ENCODE measurements at places on chromosomes 4 and X.

- DNase-seq = no peak
Measured at GRCh38 chr4:145083891-145084605, 13.9 kb downstream of the ANAPC10 start.

GRCh38 chrX:133676344-133677122, 261.2 kb upstream of the GPC4 start:
- DNase-seq = no peak

GRCh38 chrX:51894697-51895336, 1.4 kb downstream of the MAGED1 start:
- peak; percentile 20 for DNase-seq

DNA sequence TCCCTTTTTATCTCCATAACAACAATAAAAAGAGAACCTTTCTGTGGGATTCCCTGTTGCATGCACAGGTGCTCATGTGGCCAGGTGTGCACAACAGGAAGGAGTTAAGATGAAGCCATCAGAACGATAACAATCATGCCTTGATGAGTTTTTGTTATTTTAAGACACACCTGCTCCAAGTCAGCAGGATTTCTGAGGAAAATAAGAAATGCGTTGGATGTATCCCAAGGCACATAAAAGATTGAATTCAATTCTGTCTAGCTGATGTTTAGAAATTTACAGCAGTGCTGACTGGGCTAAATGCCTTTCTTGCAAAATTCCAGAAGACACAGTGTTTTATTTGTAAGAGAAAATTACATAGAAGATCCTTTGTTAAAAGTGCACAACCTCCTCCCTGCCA, 1678.2 kb downstream of the ARAP2 start:
- no peak for DNase-seq

GRCh38 chrX:15014281-15014680, 141.1 kb downstream of the MOSPD2 start:
- DNase-seq = no peak

- DNase-seq = no peak
Measured at GRCh38 chr4:38411092-38411491, 252.9 kb upstream of the KLF3 start.

- DNase-seq = no peak
Measured at GRCh38 chrX:108699368-108699767, 37.0 kb downstream of the IRS4 start.

DNA sequence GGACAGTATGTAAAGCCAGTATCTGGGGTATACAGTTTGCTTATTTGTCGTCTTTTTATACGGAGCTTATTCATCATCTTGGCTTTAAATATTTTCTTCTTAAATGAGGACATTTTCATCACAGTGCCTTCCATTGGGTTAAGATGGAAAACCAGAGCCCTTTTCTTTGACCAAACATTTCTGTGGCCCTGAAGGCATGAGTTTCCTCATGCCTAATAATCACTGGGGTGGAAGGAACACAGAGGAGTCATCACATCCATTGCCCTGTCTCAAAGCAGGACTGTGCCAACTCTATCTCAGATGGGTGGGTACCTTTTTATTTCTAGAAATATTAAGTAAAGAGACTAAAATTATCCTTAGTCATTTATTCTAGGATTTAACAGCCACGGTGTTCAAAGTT, 40.0 kb downstream of the CHRDL1 start:
- DNase-seq = no peak

GRCh38 chr4:48341776-48342605, 662 bp downstream of the SLAIN2 start:
- DNase-seq = peak; percentile 81

Measured in nephron progenitor cell (in vitro differentiated cells).